ENCODE measurements at places on chromosomes 5 and 9. TPM values are rescaled to one million over a fixed set of nuclear protein-coding genes. Genes with fewer than 3 reads are reported as not detected.

Gene SPINK4
- total RNA-seq: not detected

Gene IFNB1
- total RNA-seq: 0.81 TPM

Gene CRHBP
- not detected for total RNA-seq

Gene SEMA5A
- total RNA-seq: 22.3 TPM

Gene PCSK5
- not detected for total RNA-seq
